Activated CD4-positive, alpha-beta memory T cell treated with anti-CD3 and anti-CD28 coated beads for 36 hours (primary cell): ENCODE measurements at places on chromosomes 12 and 14. TPM values are rescaled to one million over a fixed set of nuclear protein-coding genes. Genes with fewer than 3 reads are reported as not detected.
A peak's percentile ranks its signal among the peaks of the same experiment; 100 is the strongest.

The RD3L gene
- total RNA-seq = not detected

The SLC38A4 gene
- not detected for total RNA-seq

The GPR137C gene
- total RNA-seq = 0.12 TPM

The ZC2HC1C gene
- total RNA-seq = 1.4 TPM

The LRP1 gene
- total RNA-seq = 1.4 TPM

The NID2 gene
- total RNA-seq = not detected

The TAS2R50 gene
- total RNA-seq = not detected

The SH2B3 gene
- total RNA-seq = 32.6 TPM

The NAV3 gene
- total RNA-seq = not detected

- no peaks in the 10 kb centered on the region for H3K4me1 ChIP-seq
- H3K27ac ChIP-seq = no peak overlapping the region
- no peaks in the 10 kb centered on the region for H3K36me3 ChIP-seq
- H3K27me3 ChIP-seq = peaks cover 10% of the 10 kb centered on the region
- H3K4me3 ChIP-seq = no peak overlapping the region
Measured at GRCh38 chr14:69955855-69956845, 76.9 kb downstream of the SMOC1 start.

- H3K27me3 ChIP-seq = no peaks in the 10 kb centered on the region
- DNase-seq = no peak
- H3K27ac ChIP-seq = no peak overlapping the region
Measured at GRCh38 chr14:68707482-68707881, 85.4 kb downstream of the ZFP36L1 start.

DNA sequence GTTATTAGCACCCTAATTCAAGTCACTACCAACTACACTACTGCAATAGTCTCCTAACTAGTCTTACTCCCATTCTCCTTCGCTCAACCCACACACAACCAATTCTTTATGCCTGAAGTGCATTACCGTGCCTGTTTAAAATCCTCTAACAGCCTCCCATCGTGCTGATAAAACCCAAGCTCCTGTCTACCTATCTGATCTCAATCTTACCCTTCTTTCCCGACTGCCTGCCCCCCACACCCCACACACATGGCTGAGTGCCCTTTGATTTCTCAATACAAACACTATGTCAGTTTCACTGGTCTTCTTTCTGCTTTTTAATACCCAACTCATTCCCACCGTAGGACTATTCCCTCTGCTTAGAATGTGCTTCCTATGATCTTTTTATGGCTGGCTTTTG is 59.9 kb downstream of the SPPL3 start:
- H3K27ac ChIP-seq = no peak overlapping the region
- H3K36me3 ChIP-seq = peaks cover 3% of the 10 kb centered on the region
- peaks cover 41% of the 10 kb centered on the region for H3K4me1 ChIP-seq
- H3K27me3 ChIP-seq = no peaks in the 10 kb centered on the region
- no peak for DNase-seq

GRCh38 chr14:104624939-104625338 is 20.4 kb upstream of the TMEM179 start:
- H3K27ac ChIP-seq = no peak overlapping the region
- H3K36me3 ChIP-seq = peaks cover 4% of the 10 kb centered on the region
- H3K4me3 ChIP-seq = no peak overlapping the region

- no peak overlapping the region for H3K4me3 ChIP-seq
- DNase-seq = no peak
- H3K27ac ChIP-seq = peak overlapping the region; percentile 78
- no peaks in the 10 kb centered on the region for H3K27me3 ChIP-seq
Measured at GRCh38 chr12:120257041-120257821, 8.3 kb downstream of the PXN start.

DNA sequence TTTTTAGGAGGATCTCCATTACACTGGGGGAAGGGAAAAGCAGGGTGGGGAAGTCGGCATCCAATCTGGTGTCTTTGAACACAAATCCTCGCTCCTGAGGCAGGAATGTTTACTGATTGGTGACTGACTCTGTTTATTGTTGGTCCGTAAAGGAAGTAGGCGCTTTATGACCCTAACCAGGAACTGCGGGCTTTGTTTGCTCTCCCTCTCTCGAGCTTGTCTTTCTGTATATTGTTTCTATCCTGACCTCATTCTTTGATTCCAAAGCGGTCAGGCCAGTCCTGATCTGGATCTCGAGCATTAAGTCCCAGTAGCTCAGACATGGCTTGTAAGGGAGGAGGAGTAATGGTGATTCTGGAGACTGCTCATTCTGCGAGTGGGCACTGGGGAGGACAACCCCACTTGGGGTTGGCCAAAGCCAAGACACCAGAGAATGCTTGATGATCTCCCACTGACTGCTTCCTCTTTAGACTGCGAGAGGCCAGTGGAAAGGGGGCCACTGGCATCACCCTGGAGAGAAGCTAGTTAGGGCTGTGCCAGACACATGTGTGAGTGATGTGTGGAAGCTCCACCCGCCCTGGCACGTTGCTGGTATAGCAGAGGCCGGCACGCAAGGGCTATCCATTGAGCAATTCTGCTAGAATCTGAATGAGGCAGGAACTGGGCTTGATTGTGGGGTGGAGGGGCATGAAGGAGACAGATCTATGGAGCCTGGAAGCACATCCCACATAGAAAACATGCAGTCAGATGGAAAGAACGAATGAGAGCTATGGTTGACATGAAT is 194.6 kb downstream of the PAX9 start:
- no peak overlapping the region for H3K27ac ChIP-seq
- no peaks in the 10 kb centered on the region for H3K36me3 ChIP-seq
- H3K4me1 ChIP-seq = no peaks in the 10 kb centered on the region
- no peak for DNase-seq
- no peak overlapping the region for H3K4me3 ChIP-seq

GRCh38 chr12:47782372-47782770 is 9.3 kb downstream of the SLC48A1 start:
- H3K4me3 ChIP-seq = no peak overlapping the region
- H3K27ac ChIP-seq = peak overlapping the region; percentile 20
- DNase-seq = no peak
- H3K36me3 ChIP-seq = peaks cover 29% of the 10 kb centered on the region
- H3K27me3 ChIP-seq = no peaks in the 10 kb centered on the region

DNA sequence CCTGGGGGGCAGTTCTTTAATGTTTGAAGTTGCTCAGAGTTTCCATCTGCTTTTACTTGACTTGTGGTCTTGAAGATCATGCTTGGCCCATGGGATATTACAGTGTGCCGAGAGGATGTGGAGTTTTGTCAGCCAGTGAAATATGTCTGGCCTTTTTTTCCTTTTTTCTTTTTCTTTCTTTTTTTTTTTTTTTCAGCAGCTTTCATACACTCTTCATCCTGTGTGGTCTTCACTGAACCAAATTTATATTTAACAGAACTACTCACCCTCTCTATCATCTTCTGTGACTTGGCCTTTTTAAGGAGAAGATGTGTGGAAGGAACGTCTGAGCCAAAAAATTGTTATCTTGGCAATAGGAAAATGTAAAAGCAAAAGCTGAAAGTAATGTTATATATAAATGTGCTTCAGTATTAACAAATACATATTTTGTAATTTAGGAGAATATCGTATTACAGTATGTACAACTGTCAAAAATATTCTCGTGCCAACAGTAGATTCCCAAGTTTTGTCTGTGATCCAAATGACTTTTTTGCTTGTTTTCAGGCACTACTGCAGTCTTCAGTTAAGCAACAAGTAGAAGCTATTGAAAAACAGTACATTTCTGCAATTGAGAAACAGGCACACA is 200.6 kb downstream of the CCDC91 start:
- H3K4me3 ChIP-seq = no peak overlapping the region
- DNase-seq = no peak
- H3K27ac ChIP-seq = no peak overlapping the region
- no peaks in the 10 kb centered on the region for H3K4me1 ChIP-seq
- H3K27me3 ChIP-seq = no peaks in the 10 kb centered on the region
